Activated CD4-positive, alpha-beta T cell treated with anti-CD3 and anti-CD28 coated beads for 1 hour (primary cell): ENCODE measurements at places on chromosomes 4 and X.

GRCh38 chr4:57114973-57115372 lies 4.8 kb upstream of the IGFBP7 start:
- DNase-seq, result no peak

- no peak for DNase-seq
Observed at GRCh38 chrX:111928456-111928855, 52.5 kb downstream of the TRPC5OS start.

GRCh38 chr4:140342620-140343019 lies 30.8 kb upstream of the SCOC start:
- DNase-seq, result no peak

DNA sequence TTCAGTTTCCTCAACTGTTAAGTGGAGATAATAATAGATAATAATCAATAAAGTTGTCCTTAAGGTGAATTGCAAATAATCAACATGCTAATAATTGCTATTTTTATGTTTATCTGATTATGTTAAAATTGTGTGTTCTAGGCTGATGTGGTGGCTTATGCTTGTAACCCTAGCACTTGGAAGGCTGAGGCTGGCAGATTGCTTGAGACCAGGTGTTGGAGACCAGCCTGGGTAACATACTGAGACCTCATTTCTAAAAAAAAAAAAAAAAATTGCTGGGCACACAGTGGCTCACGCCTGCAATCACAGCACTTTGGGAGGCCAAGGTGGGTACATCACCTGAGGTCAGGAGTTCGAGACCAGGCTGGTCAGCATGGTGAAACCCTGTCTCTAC lies 175.2 kb downstream of the GC start:
- DNase-seq, result no peak

DNA sequence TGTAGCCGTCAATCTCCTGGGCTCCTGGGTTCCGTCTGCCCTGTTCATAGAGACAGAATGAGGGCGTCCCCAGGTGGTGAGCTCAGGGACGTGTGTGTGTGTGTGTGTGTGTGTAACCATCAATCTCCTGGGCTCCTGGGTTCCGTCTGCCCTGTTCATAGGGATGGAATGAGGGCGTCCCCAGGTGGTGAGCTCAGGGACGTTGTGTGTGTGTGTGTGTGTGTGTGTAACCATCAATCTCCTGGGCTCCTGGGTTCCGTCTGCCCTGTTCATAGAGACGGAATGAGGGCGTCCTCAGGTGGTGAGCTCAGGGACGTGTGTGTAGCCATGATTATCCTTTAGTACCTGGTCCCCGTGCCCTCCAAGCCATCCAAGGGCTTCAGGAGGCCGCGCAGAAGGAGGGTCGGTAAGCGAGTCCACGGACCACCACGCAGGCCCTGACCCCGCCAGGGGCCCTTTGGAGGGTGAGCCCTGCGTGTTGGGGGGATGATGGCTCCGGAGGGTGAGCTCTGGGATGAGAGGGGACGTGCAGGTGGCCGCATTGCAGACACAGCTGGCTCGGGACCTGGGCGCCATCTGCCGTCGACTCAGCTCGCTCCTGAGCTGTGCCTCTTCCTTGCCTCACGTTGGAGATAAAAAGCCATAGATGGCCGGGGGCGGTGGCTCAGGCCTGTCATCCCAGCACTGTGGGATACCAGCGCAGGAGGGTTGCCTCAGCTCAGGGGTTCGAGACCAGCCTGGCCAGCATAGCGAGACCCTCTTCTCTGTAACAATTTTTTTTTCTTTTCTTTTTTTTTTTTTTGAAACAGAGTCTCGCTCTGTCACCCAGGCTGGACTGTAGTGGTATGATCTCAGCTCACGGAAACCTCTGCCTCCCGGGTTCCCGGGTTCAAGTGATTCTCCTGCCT lies 5.4 kb upstream of the GTPBP6 start:
- DNase-seq, result no peak

DNA sequence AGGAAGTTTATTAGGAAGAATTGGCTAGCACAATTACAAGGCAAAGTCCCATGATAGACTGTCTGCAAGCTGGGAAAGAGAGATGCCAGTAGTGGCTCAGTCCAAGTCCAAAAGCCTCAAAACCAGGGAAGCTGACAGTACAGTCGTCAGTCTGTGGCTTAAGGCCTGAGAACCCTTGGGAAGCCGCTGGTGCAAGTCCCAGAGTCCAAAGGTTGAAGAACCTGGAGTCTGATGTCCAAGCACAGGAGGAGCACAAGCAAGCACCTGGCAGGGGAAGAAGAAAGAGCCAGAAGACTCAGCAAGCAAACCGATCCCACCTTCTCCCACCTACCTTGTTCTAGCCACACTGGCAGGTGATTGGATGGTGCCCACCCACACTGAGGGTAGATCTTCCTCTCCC lies 51.3 kb upstream of the TMEM150C start:
- no peak for DNase-seq

DNA sequence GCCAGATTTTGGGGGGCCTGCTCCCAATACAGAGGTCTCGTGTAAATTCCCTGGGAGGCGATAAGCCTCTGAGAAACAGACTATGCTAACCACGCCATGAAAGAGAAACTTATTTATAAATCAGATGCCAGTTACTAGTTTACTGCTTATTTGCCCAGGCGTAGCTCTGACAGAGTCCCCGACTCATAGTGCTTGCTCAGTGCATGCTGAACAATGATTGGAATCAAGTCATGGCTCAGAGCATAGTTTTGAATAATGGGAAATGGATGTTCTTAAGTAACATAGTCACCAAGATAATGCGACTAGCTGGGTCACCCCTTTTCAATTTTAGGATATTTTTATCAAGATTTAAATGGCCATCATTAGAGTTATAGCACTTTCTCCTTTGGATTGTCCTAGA lies 39.9 kb downstream of the HTT start:
- no peak for DNase-seq

DNA sequence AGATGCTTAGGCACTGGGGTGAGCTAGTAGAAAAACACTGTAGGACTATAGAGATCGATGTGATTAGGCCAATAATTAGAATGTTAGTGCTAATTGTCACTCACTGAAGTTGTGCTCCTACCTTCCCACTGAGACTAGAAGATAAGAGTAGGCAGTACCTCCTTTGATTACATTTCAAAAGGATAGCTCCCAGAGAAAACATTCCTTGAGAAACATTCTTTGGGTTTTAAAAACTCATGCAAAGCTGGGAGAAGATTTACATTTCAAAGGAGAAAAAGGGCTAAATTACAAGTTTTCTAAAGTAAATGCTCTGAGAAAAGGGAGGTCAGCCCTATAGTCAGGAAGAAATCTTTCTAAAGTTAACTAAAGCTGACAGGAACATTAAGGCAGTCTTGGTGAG lies 860.3 kb upstream of the NDST4 start:
- no peak for DNase-seq

- no peak for DNase-seq
Observed at GRCh38 chr4:150329373-150329772, 251.1 kb downstream of the DCLK2 start.

DNA sequence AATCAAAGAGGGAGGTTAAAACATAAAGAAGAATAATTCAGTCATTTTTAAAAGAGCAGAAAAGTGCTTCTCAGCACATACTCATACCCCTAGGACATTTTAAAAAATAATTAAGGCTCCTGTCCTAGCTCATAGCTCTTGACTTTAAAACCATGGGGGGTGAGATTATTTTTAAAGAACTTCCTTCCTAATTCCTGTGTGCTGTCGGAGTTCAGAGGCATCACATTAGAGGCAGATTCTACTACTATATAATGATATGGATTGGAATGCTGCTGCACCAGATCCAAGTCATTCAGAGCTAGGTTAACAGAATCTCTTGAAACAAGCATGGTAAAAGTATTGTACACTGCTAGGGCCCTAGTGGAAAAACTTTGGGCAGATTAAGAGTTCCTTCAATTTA lies 456.5 kb upstream of the ADGRL3 start:
- DNase-seq, result no peak

- no peak for DNase-seq
Observed at GRCh38 chrX:13778916-13779315, 38.0 kb downstream of the GPM6B start.

GRCh38 chr4:74206088-74206825 lies 48.3 kb downstream of the MTHFD2L start:
- DNase-seq, result no peak

- no peak for DNase-seq
Observed at GRCh38 chr4:177128306-177128705, 181.4 kb upstream of the NEIL3 start.

GRCh38 chr4:106325800-106326199 lies 9.4 kb downstream of the AIMP1 start:
- no peak for DNase-seq

DNA sequence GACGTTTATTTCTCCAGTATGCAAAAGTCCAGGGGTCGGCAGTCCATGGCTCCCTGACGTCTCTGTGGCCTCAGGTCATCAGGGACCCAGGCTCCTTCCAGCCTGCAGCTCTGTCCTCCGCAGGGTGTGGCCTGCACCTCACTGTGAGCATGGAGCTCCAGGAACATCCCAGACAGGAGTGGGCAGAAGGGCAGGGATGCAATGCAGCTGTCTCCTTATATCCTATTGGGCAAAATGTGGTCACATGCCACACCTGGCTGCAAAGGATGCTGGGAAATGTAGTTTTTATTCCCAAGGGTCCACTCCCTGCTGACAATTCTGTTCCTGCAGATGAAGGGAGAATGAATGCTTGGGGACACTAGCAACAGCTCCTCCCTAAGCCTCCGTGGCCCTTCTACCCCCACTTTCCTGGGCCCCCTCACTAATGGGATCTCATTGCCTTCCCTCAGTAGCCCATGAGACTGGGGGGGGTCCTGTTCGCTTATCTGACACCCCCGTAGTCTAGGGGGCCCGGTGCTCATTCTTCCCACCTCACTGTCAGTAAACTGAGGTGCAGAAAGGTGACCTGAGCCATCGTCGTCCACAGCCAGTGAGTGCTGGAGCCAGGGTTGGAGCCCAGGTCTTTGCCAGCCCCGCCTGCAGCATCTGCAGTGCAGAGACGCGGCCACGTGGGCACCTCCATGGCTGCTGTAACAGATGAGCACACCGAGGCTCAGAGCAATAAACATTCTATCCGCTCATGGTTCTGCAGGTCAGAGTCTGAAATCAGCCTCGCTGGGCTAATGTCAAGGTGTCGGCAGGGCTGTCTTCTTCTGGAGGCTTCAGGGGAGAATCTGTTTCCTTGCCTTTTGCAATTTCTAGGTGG lies 5.9 kb upstream of the GRPEL1 start:
- no peak for DNase-seq

DNA sequence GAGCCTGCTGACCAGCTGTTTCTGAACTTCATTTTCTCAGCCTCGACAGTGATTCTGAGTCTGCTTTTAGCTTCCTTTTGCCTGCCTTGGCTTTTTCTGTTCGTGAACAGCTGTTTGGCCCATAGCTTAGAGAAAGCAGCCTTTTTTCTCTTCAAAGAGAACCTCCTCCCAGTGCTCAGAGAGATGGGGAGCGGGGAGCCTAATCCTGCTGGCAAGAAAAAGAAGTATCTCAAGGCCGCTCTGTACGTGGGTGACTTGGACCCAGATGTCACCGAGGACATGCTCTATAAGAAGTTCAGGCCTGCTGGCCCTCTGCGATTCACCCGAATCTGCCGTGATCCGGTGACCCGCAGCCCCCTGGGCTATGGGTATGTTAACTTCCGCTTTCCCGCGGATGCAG lies 756 bp downstream of the PABPC5 start:
- DNase-seq, result no peak

- DNase-seq, result no peak
Observed at GRCh38 chr4:148435654-148436406, 6.4 kb downstream of the NR3C2 start.

- DNase-seq, result no peak
Observed at GRCh38 chr4:157172011-157172410, 48.5 kb upstream of the GRIA2 start.

DNA sequence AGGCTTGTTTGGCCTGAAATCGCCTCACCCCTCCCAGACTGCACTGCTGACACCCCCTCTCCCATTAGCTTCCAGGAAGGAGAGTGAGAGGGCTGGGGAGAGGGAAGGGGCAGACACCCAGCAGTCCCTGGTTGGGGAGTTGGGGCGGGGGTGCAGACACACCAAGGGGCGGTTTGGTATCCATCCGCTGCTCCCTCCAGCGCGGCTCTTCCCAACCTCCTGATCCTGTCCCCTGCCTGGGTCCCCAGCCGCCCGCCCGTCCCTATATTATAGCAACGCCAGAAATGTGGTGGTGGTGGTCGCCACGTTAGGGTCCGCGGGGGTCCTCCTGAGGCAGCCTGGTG lies 24.9 kb downstream of the GPRASP3 start:
- no peak for DNase-seq

DNA sequence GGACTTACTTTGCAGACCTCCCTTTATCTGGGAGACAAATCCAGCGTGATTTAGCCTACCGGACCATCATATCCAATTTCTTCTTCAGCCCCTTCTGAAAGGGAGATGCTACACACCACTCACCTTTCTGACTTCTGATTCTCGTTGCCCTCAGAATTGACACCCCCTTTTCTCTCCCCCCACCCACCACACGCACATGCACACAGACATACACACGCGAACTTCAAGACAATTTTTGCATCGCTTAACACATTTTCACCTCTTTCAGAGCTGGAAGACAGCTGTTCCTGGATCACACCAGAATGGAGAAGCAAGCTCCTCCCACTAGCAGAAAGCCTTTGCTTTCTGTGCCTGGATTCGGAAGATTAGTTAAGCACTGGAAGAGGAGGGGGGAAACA lies 1.0 kb upstream of the SNCA start:
- DNase-seq, result no peak

- DNase-seq, result no peak
Observed at GRCh38 chrX:70478526-70479245, 34.1 kb downstream of the DLG3 start.

GRCh38 chr4:70624226-70624793 lies 4.2 kb upstream of the ENAM start:
- no peak for DNase-seq

- no peak for DNase-seq
Observed at GRCh38 chrX:100717363-100717762, 14.6 kb downstream of the SYTL4 start.

DNA sequence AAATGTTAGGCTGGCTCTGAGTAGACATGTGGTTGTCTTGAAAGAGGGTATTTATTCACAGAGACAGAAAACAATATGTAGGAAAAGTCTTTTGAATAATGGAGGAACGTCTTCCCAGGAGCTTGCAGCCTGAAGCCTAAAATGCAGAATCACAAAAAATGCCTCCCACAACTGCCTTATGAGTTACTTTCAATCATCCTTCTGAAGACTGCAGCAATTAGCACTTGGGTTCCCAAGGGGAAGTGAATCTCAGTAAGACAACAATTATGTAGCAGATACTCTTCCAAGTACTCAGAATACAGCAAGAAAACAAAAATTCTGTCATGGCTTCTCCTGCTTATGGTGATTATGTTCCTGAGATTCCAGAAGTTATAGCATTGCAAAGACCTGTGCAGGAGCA lies 166.6 kb upstream of the TBL1X start:
- no peak for DNase-seq

DNA sequence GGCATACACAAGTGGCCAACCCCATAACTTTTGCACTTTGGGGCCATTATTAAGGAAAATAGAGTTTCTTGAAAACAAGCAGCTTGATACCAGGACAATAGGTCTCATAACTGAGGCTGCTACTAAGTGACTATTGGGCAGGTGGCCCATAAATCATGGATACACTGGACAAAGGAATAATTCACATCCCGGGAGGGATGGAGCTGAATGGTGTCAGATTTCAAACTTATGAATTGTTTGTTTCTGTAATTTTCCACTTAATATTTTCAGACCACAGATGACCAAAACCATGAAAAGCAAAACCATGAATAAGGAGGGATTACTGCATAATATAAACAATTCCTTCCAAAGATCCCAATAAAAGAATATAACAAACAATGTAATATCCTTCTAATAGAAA lies 114.4 kb downstream of the WDFY3 start:
- no peak for DNase-seq
